ENCODE measurements at places on chromosomes 3 and 15.

- DNase-seq, result no peak
These were observed 47.9 kb upstream of the CCDC80 start for GRCh38 chr3:112688819-112689218.

DNA sequence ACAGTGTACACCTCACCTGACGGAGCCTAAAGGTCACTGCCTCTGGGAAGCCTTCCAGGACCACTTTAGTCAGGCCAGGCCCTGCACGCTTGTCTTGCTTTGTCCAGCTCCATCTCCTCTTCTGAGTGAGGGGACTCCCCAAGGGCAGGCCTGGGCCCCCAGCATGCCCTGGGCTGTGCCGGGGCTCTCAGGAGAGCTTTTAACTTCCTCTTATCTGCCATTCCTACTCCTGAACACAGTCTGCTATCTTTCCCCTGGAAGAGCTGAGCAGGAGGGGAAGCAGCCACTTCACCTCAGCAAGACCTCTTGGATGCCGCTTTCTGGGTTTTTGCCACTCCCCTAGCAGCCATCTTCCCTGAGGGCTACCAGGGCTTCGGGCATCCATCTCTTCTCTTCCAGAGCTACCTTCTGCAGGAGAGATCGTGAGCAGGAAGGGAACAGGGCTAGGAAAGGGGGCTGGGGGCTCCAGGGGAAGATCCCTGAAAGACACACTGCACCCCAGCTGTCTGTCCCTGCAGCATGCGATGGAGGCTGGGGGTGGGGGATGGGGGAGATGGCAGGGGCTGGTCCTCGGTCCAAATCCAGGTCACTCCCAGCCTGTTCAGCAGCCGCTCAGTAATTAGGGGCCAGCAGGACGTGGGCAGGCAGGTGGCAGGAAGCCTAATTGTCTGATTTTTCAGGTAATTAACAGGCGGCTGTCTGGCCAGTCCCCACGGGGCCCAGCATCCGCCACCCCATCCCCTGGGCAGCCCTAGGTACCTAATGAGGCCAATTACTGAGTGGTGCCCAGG, 19.9 kb upstream of the RPL29 start:
- no peak for DNase-seq

DNA sequence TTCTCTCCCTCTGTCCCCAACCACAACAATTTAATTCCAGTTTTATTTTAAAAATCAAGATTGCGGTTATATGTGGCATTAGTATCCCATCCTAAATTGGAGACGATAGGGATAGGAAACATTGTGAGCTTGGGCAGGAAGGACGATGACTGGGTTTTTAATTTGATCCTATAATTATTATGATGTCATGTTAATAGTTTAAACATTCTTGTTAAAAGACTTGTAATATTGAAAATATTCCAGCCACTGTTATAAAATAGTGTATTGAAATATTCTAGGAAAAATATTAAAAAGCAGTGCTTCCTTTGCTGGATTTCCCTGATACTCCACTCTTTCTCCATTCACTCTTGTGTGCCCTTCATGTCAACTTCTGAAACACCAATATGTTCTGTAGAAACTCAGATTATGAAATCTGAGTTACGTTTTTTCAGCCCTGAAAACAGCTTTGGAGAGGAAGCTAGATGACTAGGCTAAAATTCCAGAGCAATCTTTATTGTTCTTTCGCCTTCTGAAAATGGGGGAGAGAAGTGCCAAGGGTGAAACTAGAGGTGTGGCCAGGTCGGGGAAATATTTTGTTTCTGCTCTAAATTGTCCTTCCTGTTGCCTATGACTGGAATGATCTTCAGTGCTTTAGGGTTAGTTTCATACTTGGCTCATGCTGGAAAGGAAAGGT, 46.1 kb upstream of the MAP3K13 start:
- DNase-seq, result peak; percentile 2

DNA sequence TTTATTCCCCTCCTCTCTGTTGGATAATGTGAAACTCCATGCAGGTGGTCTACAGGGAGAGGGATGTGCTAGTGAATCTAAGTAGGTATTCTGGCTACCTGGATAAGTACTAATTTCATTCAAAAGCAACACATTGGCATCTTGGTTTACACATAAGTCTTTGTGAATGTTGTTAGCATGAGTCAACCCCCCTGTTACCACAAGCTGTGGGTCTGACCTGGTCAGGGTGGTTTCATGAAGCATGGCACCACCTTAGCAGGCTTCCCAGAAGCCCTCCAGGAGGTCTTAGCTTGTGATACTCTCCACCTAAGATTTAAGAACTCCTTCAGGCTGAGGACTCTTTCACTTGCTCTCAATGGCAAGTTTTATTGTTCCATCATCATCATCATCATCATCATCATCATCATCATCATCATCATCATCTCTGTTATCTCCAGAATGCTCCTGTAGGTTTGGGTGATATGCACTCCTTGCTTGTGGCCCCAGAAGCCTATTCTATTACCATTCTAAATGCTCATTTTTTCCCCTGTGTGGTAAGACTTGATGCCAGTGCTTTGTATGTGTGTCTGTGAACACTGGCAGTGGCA, 62.8 kb downstream of the EPHB1 start:
- no peak for DNase-seq

GRCh38 chr3:15223685-15224572, 17.9 kb downstream of the CAPN7 start:
- DNase-seq, result no peak

GRCh38 chr3:101138817-101139216, 145.6 kb upstream of the ABI3BP start:
- DNase-seq, result no peak

DNA sequence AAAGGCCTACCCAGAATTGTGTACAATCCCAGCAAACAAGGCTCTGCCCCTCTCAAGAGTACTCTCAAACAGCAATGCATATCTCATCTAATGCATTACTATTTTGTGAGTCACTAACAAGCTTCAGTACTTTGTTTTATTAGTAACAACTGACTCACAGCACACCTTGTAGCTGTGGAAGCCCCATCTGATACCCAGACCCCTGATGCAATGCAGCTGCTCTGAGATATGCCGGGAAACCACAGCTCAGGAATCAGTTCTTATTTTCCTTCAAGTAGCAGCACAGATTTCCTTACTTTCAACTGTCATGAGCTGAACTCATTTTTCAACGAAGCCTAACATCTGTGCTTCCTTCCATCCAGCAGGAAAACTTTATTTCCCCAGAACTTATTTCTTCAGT, 37.8 kb downstream of the CCNL1 start:
- DNase-seq, result no peak

- DNase-seq, result no peak
These were observed 3.3 kb downstream of the RNF13 start for GRCh38 chr3:149816311-149816710.

DNA sequence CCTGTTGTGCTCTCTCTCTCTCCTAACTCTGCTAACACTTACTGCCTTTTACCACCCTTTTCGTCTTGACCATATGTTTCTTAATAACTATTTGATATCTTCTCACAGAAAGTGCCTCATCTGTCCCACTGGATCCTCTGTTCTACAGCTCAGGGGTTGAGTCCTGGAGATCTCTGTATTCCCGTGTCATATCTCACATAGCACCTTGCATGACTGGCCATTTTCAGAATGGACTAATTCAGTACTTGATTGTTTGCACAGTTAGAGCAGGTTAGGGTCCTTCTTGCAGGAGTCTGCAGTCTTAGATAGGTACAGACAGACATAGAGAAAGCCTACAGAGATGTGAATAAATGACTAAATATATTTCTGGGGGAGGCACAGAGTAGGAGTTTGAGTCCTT, 20.9 kb downstream of the HACD3 start:
- no peak for DNase-seq

GRCh38 chr3:7874116-7874515, 627.5 kb upstream of the LMCD1 start:
- DNase-seq, result no peak

DNA sequence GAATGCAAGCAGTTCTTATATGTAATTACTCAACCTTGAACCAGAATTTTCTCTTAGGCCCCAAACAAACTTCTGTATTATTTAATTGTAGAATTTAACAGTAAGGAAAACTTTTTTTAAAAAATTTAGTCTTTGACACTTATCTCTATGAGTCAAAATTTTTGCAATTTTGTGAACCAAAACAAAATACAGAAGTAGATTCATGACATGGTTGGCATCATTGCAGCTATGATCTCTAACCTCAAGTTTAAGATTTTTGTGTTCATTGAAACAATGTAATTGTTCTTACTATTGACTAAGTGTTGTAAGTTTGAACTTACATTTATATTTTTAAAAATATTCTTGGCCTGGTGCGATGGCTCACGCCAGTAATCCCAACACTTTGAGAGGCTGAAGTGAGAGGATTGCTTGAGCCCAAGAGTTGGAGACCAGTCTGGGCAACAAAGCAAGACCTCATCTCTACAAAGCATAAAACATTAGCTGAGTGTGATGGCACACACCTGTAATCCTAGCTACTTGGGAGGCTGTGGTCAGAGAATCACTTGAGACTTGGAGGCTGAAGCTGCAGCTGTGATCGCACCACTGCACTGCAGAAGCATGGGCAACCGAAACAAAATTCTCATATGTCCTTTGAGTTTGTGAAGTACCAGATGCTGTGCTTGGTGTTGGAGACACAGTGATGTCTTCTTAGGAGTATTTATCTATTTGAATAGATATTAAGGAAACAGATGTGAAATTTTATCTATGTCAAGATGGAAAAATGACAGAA, 39.7 kb downstream of the STT3B start:
- no peak for DNase-seq

DNA sequence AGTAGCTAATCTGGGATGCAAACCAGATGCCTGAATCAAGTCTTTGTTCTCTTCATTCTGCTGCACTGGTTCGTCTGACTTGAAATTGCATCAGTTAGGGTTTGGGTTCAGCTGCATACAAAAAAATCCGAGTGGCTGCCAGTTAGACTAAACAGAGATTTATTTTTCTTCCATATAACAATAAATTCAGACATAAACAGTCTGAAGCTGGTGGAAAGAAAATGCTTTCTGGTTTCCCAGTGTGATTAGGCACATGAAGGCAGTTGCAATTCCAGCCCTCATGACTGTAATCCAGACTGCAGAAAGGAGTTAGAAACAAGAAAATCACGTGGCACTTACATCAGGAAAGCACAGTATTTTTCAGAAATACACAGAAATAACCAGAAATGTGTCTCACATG, 930.7 kb downstream of the MCTP2 start:
- DNase-seq, result peak; percentile 7

DNA sequence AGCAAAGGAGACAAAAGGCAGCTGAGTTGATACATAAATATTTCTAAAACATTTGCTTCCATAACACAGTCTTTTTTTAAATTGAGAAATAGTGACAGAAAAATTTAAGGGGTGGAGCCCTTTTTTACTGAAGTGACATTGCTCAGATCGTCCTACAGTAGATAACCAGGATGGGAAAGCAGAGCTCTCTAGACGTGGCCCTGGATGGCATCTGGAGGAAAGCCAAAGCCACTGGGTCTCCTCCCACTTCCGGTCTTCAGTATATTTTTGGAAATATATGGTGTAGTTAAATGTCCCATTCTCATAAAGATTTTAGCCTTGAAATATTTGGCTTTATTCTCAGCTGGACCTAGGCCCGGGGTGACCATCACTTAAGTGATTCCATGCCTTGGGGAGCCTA, 326.1 kb downstream of the ZNF621 start:
- no peak for DNase-seq

GRCh38 chr3:10193692-10194327, 29.1 kb downstream of the IRAK2 start:
- DNase-seq, result no peak

DNA sequence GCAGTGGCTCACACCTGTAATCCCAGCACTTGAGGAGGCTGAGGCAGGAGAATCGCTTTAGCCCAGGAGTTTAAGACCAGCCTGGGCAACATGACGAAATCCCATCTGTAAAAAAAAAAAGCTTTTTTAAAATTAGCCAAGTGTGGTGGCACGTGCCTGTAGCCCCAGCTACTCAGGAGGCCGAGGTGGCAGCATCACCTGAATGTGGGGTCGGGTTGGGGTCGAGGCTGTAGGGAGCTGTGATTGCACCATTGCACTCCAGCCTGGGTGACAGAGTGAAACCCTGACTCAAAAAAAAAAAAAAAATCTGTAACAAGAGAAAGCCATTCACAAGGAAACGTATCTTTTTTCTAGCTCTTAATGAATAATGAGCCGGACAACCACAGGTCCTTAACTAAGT, 74.7 kb upstream of the DLG1 start:
- DNase-seq, result no peak

DNA sequence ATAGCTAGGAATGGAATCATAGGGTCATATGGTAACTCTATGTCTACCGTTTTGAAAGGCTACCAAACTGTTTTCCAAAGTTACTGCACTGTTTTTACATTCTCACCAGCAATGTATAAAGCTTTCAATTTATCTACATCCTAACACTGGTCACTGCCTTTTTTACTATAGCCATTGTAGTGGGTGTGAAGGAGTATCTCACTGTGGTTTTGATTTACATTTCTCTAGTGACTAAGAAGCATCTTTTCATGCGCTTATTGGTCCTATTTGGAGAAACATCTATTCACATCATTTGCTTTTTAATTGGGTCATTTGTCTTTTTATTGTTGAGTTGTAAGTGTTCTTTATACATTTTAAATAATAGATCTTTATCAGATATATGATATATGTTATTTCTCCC, 53.3 kb downstream of the PIK3R4 start:
- no peak for DNase-seq

GRCh38 chr3:127674101-127674721, 1.5 kb downstream of the ABTB1 start:
- no peak for DNase-seq

- no peak for DNase-seq
These were observed 168.5 kb downstream of the SV2B start for GRCh38 chr15:91268510-91268909.

Measured in fibroblast of gingiva (primary cell).